Fibroblast of the aortic adventitia (primary cell): ENCODE measurements at places on chromosomes 2 and 18. TPM values are rescaled to one million over a fixed set of nuclear protein-coding genes. Genes with fewer than 3 reads are reported as not detected.

Gene ALPI
- not detected in 2 replicates for total RNA-seq

Gene SULT1C3
- not detected in 2 replicates for total RNA-seq

Gene KIF5C
- 0.09 TPM in 1 of 2 replicates, not detected in the other for total RNA-seq

Gene STPG4
- total RNA-seq, result 0.09 TPM in 1 of 2 replicates, not detected in the other

Gene RESP18
- not detected in 2 replicates for total RNA-seq

Gene COL4A4
- total RNA-seq, result 1.1 and 2.6 TPM in 2 replicates

Gene PLEKHH2
- 5.4 and 20.0 TPM in 2 replicates for total RNA-seq

Gene EPB41L3
- total RNA-seq, result 28.0 and 37.3 TPM in 2 replicates

Gene ABCG8
- total RNA-seq, result not detected in 2 replicates

Gene TMEM37
- total RNA-seq, result not detected in 2 replicates

Gene TUBB8B
- not detected in 2 replicates for total RNA-seq
